Stimulated activated CD8-positive, alpha-beta memory T cell treated with anti-CD3 and anti-CD28 coated beads, Interleukin-2, amount 100 ng/mL, for 1 hour (primary cell): ENCODE measurements at places on chromosomes 12 and 14.

- DNase-seq: peak; percentile 48
These were observed 685 bp upstream of the MYL6B start for GRCh38 chr12:56151672-56152131.

GRCh38 chr14:105436891-105437722, 17.5 kb downstream of the MTA1 start:
- DNase-seq: no peak

DNA sequence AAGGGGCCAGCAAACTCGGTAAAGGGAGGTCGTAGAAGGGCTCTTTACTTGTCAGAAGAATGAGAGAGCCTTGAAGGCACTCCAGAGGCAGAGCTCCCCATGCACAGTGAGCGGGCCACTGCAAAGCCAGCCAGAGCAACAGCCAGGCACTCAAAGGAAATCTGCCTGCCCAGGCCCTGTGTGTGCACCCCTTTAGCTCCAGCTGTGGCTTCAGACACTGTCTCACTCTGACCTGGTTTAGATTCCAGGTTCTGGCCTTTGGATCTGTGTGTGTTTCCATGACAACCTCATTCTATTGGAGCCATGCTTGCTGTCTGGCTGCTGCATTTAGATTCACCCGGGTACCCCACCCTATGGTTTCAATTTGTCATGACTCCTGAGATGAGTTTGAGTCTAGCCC, 170.3 kb downstream of the CAPZA3 start:
- no peak for DNase-seq

DNA sequence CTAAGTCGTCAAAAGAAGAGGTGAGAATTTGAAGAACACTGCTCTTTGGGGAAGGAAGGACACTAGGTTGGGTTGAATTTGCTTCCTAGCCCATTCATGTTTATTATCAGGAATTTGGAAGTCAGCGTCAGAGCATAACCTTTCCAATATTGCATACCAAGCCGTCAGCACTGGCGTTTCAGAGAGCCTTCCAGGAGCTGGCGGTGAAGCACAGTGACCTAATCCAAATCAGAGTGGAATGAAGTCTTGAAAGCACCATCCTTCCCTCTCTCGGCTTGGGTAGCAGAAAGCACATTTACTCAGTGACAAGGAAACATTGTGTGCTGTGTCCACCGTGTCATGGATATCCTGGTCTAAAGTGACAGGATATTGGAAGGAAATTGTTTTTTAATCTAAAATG, 240.3 kb upstream of the PELI2 start:
- no peak for DNase-seq

DNA sequence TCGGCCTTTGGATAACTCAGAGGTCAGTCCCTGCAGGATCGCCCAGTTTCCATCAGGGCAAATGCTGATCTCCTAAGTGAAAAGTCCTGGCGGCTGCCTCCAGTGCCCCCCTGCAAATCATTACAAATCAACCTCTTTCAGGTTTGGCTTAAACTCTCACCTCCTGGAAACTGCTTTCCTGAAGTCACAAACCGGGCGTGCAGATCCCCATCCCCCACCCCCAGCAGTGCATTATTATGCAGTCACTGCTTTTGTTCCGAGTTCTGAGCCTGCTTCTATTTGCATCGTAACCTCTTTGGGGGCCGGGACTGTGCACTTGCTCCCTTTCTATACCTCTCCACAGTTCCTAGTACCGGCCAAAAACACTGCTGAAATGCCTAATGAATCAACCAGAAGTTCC, at the start of gene USP44:
USP44 (minus strand) TSS at position 172 of the 400 bp plus-strand sequence. CDS start 17,220 bp downstream, outside the sequence.
- no peak for DNase-seq

GRCh38 chr12:110179291-110179690, 55.1 kb downstream of the IFT81 start:
- DNase-seq: no peak

GRCh38 chr12:6528539-6529235, 5.6 kb upstream of the GAPDH start:
- no peak for DNase-seq

DNA sequence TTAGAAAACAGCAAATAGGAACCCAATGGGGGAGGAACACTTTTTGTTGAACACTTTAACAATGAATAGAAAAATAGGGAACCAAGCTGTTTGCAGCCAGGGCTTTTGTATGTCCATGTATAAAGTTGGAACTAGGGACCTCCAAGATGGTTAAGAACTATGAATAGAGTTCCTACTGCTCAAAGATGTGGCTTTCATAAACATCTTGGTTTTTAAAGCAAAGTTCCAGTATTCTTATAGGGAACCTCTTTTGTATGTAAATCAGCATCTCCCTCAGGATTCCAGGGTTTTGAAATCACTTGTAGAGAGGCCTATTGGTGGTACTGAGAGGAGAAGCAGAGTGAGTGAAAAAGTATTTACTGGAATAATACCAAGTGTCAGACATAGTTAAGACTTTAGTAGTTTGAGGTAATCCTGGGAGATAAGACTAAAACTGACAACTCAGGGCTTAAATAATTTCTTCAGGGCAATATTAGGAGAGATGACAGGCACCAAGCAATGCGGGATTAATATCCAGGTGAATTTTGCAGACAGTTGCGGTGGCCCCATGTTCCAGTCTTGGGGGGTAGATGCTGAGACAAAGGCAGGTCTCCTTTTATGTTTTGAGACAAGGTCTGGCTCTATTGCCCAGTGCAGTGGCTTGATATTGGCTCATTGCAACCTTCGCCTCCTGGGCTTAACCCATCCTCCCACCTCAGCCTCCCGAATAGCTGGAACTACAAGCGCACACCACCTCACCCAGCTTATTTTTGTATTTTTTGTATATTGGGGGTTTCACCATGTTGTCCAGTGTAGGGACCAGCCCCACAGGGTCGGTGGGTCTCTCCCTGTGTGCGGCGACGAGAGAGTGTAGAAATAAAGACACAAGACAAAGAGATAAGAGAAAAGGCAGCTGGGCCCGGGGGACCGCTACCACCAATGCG, 10.4 kb upstream of the EID3 start:
- DNase-seq: no peak

DNA sequence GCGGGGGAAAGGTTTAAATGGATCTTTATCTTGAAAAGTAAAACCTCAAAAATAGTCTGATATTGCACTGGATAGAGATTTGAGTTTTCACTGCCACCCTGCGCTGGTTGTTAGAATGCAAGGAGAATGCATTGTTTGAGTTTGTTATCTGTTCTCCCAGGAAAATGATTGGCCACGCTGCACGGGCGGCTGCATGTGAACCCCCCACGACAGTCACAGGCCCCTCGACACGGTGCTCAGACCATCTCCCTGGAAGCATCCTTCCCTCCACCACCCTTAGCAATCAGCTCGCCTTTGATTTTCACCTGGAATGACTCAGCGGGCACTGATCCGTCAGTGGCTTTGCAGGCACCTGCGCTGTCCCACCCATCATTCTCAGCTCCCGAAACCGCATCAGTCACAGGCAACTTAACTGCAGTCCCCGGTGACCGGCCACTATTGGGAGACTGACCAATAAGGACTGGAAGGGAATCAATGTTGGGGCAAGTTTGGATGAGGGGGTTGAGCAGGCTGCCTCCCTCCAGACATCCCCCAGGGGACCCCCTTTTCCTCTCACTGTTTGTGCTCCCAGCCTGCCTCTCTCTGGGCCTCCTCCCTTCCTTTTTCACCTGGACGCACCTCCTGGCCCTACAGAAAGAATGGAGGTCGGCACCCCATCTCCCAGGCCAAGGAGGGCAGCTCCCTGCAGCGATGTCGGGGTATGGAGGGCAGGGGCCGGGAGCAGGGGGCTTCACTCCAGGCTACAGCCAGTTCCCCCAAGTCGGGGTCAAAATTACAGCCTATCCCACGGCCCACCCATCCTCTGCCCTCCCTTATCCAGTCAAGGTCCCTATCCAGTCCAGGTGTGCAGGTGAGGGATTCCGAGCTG, 28.5 kb upstream of the C14orf180 start:
- DNase-seq: no peak

GRCh38 chr12:24584032-24584675, 364.7 kb downstream of the BCAT1 start:
- no peak for DNase-seq

GRCh38 chr12:66692986-66693385, 14.1 kb upstream of the GRIP1 start:
- DNase-seq: no peak

DNA sequence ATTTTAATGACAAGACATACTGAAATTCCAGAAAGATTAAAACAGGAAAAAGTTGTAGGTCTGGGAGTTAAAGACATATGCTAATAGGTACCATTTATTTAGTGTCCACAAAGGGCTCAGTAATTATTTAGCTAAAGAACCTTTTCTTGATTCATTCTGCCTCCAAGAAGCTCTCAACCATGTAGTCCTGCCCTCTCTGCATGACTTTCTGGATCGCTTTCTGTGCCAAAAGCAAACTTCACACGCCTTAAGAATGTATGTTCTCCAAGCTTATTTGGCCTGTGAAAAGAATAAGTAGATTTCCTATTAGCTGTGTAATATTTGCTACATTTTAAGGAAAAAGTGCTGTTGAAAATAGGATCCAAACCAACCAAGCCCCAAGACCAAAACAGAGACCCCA, 291.7 kb downstream of the C12orf75 start:
- no peak for DNase-seq

GRCh38 chr12:124451637-124452243, 115.7 kb downstream of the NCOR2 start:
- no peak for DNase-seq

DNA sequence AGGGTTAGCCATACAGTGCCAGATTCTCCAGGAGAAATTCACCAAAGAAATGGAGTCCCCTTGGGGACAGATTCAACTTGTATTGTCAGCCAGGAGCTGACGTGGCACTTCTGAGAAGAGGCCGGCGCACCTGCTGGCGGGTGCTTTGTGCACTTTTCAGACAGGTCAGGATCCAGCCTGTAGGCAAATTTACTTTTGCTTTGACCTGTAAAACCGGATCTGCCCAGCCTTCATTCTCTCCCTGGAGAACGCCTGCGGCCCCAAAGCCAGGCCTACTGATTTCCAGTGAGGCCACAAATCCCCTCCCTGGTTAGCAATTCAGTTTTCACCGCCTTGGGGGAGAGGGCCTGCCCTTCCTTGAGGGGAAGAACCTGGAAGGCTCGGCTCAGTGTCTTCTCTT, 17.4 kb downstream of the P2RX4 start:
- DNase-seq: no peak

DNA sequence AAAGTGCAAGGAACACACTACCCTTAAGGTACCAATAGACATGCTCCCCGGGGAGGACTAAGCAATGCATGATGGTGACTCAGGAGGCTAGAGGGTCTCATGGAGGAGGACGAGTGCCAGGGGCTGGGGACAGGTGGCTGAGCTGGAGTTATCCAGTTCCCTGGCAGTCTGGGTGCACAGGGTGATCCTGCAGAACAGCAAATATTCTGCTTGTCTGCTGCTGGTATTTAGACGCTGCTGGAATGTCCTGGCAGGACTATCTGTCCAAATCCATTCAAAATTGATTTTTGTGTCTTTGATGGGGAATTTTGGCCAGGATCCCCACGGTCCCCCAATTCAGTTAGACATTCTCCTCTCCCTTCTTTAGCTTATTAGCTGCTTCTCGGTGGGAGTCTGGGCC, 138.7 kb downstream of the C12orf75 start:
- no peak for DNase-seq

- DNase-seq: no peak
These were observed 110.1 kb downstream of the TXNDC16 start for GRCh38 chr14:52442166-52442565.

DNA sequence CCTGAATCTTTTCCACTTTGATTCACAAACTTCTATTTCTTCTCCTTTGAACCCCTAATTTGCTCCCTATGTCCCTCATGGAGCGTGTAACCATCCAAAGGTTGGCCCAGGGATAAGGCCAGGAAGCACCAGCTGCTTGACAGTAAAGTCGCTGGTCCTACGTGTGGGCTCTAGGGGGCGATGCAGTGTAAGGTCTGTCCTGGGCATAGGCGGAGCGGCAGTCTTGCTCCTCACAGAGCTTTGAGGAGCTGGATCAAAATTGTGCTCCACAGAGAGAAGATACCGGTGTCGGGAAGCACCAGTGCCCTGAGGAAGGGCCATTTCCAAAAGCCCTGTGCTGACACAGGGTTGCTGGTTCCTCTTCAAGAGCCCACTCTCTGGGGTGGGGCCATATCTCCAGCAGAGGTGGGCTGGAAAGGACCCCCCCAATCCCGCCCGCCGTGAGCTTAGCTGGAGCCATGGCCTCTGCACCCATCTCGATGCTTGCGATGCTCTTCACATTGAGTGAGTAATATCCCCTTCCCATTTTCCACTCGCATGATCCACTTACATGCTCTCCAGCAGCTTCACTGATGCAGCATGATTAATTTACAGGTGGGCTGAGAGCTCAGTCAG, 49.9 kb upstream of the OR4E1 start:
- DNase-seq: no peak

- DNase-seq: no peak
These were observed 28.6 kb upstream of the DNM1L start for GRCh38 chr12:32650508-32650907.

GRCh38 chr14:60165547-60165876, 314 bp upstream of the DHRS7 start:
- DNase-seq: no peak

- no peak for DNase-seq
These were observed 220.2 kb downstream of the ANO6 start for GRCh38 chr12:45435945-45436710.

DNA sequence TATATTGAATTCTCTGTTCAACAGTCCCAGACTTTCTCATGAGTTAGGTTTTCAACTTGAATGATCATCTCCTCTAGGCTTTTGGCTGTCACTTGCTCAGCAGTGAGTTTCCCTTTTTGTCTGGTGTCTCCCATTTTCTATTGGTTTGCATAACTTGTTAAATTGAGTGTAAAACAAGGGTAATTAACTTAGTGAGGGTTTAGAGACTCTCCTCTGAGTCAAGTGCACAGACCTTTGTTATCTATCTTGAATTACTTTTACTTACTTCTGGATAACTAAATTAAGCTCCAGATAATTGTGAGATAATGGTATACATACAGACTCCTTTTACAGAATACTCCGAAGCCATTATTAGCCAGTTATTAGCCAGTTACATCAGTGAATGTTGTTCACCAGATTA, 22.0 kb downstream of the MLXIP start:
- DNase-seq: no peak

DNA sequence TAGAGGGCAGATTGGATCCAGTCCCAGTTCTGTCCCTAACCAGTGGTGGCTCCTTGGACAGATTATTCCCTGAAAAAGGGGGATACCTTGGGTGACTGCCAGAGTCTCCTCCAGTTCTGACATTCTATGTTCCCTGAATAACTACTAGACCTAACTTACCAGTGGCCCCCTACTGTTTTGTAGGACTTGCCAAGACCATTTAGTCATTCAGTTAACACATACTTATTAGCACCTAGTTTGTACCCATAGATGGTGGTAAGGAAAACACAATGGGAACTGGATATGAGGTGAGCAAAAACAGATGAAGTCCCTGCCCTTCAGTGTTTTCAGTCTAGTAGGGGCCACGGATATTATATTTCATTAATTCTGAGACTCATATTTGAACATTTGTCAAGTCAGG, 3.5 kb downstream of the PRPF40B start:
- DNase-seq: no peak
